CD4-positive, alpha-beta T cell (primary cell): ENCODE measurements at places on chromosomes 5 and 9. TPM values are rescaled to one million over a fixed set of nuclear protein-coding genes. Genes with fewer than 3 reads are reported as not detected.

The IL31RA gene
- not detected for total RNA-seq

DNA sequence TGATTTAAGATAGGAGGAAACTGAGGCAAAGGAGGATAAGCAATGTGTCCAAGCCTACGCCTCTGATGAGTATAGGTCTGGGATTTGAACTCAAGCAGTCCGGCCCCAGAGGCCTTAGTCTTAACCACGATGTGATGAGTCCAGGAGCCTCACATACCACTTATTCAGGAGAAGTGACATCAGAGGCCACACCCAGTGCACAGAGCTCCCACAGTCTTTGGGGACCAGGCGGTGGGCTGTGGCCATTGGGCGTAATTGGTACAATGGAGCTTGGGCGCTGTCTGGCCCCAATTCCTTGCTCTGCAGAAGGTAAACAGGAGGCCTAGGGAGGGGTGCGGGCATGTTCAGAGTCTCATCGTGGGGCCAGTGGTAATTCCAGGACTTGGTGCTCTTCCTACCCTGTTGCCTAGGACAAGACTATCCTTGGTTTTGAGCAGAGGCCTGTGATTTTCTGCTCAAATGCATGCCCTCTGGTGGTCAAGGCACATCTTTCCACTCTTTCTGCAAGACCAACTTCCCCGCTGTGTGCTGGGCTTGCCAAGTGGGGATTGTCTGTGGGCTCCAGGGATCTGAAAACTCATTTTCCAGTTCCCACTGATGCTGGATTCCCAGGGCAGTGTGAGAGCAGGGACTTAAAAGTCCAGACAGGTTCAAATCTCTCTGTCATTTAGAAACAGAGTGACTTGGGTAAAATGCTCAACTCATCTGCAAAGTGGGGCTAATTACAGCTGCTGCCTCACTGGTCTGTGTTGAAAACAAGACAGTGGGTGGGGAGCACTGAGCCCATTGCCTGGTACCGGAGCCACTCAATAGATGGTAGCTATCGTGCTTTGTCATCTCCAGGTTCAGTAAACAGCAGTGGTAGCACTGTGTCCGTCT, 15.8 kb downstream of the NDST1 start:
- peak; percentile 59 for DNase-seq

- no peak for DNase-seq
Observed at GRCh38 chr5:3684771-3685354, 89.2 kb downstream of the IRX1 start.

DNA sequence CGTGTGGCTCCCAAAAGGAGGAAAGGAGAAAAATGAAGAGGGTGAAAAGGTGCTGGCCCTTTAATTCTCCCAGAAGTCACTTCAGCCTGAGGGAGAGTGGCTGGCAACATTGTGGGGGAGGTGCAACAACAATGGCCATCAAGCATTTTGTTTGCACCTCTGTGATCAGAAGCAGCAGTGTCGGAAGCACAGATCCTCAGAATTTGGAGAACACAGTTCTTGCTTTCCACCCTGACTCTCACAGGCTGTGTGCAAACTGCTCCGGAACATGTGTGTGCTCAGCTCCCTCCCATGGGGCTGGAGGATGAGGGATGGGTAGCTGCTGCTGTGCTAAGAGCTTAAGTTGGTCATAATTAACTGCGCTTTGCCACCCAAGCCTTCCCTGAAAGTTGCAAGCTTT, 127.1 kb downstream of the DPYSL3 start:
- DNase-seq: no peak

The PDCD1LG2 gene
- 0.11 TPM for total RNA-seq

The IL9 gene
- not detected for total RNA-seq

- no peak for DNase-seq
Observed at GRCh38 chr5:9351546-9351945, 194.3 kb downstream of the SEMA5A start.

- no peak for DNase-seq
Observed at GRCh38 chr5:7396713-7397454, 946 bp downstream of the ADCY2 start.

The SMIM3 gene
- 2.9 TPM for total RNA-seq

DNA sequence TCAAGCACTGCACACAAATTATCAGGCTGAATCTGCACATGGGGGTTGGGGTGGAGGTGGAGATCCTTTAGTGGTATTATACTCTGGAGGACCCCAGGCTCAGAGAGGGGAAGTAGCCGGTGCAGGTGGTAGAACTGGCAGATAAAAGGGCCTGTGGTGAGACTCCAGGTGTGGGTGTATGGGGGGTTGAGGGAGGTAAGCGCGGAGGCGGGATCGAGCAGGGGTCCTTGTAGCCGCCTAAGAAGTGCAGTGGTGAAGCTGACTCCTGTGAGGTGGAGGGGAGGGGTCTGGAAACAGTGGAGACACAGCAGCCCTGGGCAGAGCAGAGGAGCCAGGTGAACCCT, 841 bp downstream of the ACSL6 start:
- no peak for DNase-seq

- no peak for DNase-seq
Observed at GRCh38 chr9:91803970-91804752, 145.9 kb downstream of the ROR2 start.

- no peak for DNase-seq
Observed at GRCh38 chr5:184471-184870, 6.8 kb upstream of the LRRC14B start.
